HepG2 (cell line): ENCODE measurements at places on chromosomes 1 and 21. TPM values are rescaled to one million over a fixed set of nuclear protein-coding genes. Genes with fewer than 3 reads are reported as not detected.

GRCh38 chr1:243471754-243472745, 216.2 kb downstream of the SDCCAG8 start:
- no peak for DNase-seq

DNA sequence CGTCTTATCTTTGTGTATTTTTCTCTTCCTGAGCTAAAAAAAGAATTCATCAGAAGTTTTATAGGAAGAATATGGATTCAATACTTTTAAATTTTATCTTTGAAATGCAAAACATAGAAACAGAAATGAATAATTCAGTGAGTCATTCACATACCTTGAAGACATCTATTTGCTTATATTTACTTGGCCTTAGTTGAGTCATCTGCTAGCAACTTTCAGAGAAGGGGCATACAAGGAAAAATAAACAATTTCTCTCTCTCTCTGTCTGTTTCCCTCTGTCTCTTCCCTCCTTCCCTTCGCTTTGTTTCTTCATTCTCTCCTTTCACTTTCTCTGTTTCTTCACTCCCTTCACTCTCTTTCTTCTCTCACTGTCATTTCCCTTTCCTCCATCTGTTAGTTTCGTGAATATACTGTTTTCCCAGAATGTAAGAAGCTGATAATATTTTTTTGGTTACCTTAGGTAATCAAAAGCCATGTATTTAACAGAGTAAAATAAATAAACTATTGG, 477.2 kb downstream of the BRINP3 start:
- no peak for DNase-seq

GRCh38 chr1:148160048-148160342, 7.9 kb upstream of the NBPF11 start:
- DNase-seq: no peak

DNA sequence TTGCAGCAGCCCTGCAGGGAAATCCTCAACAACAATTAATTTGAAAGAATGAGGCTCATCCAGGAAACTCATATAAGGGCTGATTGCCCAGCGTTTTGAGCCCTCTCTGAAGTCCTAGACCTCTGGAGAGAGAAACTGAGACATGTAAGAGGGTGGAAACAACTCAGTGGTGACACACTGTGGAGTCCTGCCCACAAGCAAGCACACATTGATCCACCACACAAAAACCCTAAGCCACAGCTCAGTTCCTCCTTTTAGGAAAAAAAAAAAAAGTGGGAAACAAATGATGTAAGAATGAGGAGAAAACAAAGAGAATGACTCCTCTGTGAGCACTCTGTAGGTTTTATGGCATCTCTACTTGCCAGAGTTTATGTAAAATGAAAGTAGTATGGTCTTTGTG, 22.9 kb upstream of the PLA2G5 start:
- no peak for DNase-seq

DNA sequence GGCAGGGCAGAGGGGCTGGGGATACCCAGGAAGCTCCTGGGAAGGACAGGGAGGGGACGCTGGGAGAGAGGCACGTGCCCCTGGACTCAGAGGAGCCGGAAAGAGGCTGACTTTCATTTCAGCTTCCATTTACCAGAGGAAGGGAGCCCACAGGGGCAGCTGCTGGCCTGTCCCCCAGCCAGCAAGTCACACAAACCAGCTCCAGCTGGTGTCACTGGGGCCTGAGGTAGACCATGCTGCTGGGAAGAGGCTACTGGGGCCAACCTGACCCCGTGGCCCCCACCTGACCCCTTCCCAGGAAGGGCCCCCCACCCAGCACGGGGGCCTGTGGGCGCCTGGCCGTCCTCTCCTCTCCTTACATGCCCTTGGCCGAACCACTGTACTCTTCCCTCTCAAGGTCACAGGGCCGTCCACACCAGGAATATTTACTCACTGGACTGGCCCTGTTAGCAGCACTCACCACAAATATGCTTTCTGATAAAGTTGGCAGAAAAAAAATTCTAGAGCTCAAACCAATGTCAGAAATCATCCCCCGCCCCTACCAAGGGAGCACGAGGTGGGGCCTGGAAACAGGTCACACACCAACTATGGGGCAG, 110.5 kb downstream of the CASZ1 start:
- peak; percentile 93 for DNase-seq

DNA sequence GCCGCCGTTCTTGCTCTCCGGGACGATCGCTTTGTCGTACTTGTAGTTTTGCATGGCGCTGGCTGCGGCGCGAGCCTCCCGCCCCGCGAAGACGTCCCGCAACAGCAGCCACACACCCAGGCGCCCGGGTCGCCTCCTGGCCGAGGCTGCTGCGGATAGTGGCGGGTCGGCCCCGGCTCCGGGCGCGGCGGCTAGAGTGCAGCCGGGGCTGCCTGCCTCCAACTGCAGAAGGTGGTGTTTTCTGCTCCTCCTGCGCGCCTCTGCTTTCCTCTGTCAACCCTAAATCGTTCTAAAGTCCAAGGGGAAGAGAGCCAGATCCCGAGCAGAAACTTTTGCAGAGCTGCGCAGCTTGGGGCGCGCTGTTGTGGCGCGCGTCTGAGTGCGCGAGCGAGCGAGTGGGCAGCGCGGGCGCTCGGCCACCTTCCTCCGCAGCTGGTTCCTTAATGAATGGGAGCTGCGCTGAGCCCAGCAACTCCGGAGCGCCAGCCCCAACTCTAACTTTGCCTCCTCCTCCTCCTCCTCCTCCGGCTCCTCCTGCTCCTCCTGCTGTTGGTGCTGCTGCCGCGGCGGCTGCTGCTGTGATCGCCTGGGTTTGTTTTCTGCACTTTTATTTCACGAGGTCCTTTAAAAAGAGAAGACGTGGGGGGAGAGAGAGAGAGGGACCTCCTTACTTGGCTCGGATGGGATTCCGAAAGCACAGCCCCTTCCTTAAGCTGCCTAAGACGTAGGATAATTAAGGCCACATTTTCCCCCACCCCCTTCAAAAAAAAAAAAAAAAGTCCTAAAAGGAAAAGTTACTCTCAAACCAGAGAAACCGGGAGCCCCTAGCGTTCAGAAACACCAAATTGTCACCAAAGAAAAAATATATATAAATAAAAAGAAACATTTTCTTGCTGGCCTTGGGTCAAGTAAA, at the start of gene PLPP3:
PLPP3 (minus strand) TSS at position 601 of the 913 bp plus-strand sequence; CDS start at position 54, 547 bp downstream.
- DNase-seq: peak; percentile 79

- DNase-seq: no peak
Measured at GRCh38 chr1:214120191-214120590, 132.4 kb downstream of the PROX1 start.

DNA sequence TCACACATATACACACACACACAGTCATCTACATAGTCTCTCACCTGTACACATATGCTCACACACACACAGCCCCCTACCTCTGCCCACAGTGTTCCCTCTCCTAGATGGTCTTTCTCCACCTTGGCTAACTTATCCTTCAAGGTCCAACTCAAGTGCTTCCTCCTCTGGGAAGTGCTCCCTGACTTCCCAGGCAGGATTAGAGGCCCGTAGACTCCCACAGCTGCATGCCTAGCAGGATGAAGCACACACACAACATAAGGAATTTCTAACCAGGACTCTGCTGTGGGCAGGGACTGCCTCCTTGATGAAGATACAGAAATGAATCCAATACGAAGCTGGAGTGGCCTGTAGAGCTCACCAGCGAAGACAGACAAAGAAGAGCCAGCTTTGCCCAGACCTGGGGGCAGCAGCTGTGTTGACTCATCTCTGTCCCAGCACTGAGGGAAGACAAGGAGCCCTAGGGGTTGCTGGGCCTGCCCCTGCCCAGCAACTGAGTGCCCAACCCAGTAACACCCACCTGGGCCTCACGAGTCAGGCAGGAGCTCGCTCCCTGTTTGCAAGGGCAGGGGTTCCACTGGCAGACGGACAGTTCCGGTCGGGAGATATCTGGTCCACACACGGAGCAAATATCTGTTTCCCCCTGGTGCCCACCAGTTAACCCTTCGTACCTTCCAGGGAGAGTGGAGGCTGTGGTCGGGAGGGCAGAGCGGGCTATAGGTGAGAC, 100.8 kb downstream of the DMRTB1 start:
- no peak for DNase-seq

- no peak for DNase-seq
Measured at GRCh38 chr1:43908858-43909257, 24.7 kb upstream of the ARTN start.

DNA sequence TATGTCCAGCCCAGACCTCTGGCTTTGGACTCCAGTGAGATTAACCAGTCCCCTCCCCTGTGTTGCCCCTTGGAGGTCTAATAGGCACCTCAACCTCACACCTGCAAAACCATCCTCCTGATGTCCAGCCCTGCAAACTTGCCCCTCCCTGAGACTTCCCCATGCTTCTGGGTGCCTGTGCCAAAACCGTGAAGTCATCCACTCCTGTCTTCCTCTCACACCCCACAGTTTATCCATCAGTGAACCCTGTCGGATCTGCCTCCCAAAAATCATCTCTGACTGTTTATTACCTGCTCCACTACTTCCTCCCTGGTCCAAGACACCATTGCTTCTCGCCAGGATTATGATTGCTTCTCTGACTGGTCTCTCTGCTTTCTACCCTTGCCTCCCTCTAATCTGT, 31.7 kb upstream of the PADI1 start:
- no peak for DNase-seq

GRCh38 chr21:29315131-29315749, 16.5 kb downstream of the BACH1 start:
- DNase-seq: no peak

DNA sequence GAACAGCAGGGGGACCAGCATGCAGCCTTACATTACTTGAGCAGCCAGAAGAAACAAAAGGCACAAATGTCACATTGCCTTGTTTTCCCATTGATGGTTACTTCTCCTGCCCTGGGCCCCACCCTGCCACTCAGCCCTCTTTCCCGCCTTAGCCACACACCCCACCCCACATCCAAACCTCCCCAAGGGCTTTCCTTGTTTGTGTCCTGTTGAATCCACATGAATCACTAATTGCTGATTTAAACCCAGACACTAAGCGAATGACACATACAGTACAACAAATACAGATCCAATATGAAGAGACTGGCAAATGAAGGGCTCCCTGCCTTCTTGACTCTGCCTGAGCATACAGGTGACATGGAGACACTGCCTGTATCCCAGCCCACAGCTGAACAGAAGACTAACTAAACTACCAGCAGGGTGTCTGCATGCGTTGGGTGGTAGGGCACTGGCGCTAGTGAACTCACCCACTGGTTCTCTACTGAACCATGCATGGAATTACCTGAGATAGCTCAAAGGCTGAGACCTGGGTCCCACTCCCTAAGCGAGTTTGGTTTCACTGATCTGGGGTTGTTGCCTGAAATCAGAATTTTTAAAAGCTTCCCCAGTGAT, 3.1 kb downstream of the IGSF3 start:
- DNase-seq: no peak

GRCh38 chr1:89070509-89070908, 5.5 kb upstream of the GBP1 start:
- DNase-seq: no peak

GRCh38 chr1:180057883-180058396, 96.7 kb upstream of the QSOX1 start:
- no peak for DNase-seq

GRCh38 chr1:186374303-186375151, 526 bp downstream of the TPR start:
- DNase-seq: peak; percentile 54

GRCh38 chr1:1899266-1899966, 8.5 kb upstream of the GNB1 start:
- DNase-seq: peak; percentile 69

DNA sequence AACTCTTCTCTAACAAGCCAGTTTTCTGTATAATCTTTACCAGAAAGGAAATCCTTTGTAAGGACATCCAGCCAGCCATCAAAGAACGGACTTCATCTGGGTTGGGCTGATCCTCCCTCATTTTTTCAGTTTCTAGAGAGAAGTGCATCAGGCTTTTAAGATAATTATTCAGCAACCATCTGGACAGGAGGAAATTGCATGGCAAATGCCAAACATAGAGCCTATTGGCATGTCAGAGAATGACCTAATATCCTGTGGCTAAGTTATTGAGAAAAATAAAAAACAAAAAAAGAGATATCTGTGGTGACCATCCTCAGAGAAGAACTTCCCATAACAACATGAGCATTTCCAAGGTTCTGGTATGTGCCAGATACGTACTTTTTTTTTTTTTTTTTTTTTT, 74.9 kb upstream of the BEND5 start:
- DNase-seq: no peak

DNA sequence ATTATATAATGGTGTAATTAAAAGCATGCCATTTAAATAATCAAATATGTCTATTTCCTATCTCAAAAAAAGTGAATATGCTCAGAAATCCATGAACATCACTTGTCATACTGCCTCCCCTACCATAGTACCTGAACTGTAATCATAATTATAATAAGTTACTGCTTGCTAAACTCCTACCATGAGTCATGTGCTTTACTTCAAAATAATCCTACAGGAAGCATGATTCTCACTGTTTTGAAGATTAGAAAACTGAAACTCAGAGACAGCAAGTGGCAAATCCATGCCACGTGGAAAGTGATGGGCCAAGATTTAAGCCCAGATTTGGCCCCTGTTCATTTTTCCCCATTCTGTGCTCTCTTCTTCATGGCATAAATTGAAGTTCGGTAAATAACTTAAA, 5.2 kb downstream of the LRRC7 start:
- DNase-seq: no peak

DNA sequence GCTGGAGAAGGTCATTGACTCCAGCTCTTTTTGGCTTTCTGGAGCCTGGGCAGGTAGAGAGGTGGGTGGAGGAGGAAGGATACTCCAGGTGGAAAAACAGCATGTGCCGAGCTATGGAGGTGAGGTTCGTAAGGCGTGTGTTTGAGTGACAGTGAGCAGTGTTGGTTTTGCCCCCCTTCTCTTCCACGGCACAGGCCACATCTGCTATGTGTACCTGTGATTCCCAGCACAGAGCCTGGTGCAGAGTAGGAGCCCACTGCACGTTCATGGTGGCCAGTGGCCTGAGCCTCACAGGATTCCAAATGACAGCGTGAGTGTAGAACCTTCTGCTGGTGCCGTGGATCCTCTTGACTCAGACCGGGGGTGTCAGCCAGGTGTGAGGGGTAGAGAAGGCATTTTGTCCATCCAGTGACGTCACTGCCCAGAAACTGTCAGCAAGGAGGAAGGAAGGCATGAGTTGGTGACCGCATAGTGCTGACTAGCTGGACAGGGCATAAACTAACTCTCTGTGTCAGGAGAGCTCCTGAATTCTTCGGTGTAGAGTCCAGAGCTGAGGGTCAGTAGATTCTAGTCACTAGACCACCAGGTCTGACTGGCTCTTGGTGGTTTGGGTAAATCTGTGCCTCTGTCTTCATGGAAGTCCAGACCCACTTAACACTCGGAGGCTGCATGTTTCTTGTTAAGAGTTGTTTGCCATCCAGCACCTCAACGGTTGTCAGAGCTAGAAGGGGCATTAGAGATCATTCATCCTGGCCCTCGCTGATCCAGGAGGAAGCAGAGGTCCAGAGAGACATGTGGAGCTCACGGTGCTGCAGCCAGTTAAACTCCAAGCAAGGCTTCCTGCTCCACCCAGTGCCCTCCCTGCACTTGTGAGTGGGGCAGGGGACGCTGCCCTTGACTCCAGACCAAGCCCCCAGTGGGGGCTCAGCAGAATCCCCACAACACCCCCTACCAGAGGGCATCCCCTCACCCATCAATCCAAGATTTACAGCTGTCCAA, 3.8 kb downstream of the QSOX1 start:
- no peak for DNase-seq

Gene MPZ
- polyA plus RNA-seq: 24.6 and 26.7 TPM in 2 replicates

Gene SDC3
- polyA plus RNA-seq: 0.84 and 0.85 TPM in 2 replicates

Gene TRIM17
- 0.22 and 0.32 TPM in 2 replicates for polyA plus RNA-seq

Gene POU3F1
- polyA plus RNA-seq: not detected in 2 replicates

Gene MYCBP
- 7.3 and 11.4 TPM in 2 replicates for polyA plus RNA-seq

Gene SLC35F3
- polyA plus RNA-seq: not detected in 2 replicates

Gene LIN28A
- polyA plus RNA-seq: 0.01 TPM in 1 of 2 replicates, not detected in the other

Gene PGLYRP3
- not detected in 2 replicates for polyA plus RNA-seq

Gene TTC22
- not detected in 2 replicates for polyA plus RNA-seq

Gene AK4
- polyA plus RNA-seq: 90.8 and 110 TPM in 2 replicates
